ENCODE measurements at places on chromosomes 7 and 10. TPM values are rescaled to one million over a fixed set of nuclear protein-coding genes. Genes with fewer than 3 reads are reported as not detected.
A peak's percentile ranks its signal among the peaks of the same experiment; 100 is the strongest.

- no peak for DNase-seq
- no peak overlapping the region for H3K4me3 ChIP-seq
- H3K27ac ChIP-seq, result no peak overlapping the region
- peaks cover 15% of the 10 kb centered on the region for H3K4me1 ChIP-seq
- H3K36me3 ChIP-seq, result peaks cover 22% of the 10 kb centered on the region
- no peaks in the 10 kb centered on the region for H3K27me3 ChIP-seq
These were observed 19.5 kb downstream of the GLI3 start for GRCh38 chr7:42217548-42217947.

- H3K36me3 ChIP-seq, result peaks cover 7% of the 10 kb centered on the region
- H3K4me1 ChIP-seq, result no peaks in the 10 kb centered on the region
- peaks cover 13% of the 10 kb centered on the region for H3K27me3 ChIP-seq
- no peak overlapping the region for H3K4me3 ChIP-seq
- DNase-seq, result no peak
- no peak overlapping the region for H3K27ac ChIP-seq
These were observed 27.0 kb downstream of the PDGFA start for GRCh38 chr7:492714-493065.

DNA sequence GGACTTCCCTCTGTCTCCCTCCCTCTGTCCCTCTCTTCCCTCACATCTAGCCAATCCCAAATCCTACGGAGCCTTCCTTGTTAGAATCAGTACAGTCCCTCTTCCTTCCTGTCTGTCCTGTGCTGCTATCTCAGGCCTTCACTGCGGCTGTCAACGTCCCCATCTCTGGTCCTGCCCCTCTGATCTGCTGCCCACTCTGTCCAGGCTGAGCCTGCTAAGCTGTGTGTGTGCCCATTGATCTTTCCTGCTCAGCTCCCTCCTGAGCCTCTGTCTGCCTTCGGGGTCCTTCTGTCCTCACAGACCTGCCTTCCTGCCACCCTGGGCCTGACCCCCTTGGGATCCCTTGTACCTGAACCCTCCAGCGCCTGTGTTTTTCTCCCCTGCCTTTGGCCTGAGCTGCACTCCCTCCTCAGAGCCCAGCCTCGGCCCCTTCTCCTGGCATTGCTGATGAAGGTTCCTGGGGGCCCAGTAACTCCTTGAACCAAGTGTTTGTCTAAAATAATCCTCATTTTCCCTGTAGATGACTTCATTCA, 182.1 kb upstream of the SHH start:
- DNase-seq, result no peak
- H3K27me3 ChIP-seq, result no peaks in the 10 kb centered on the region
- H3K4me1 ChIP-seq, result no peaks in the 10 kb centered on the region
- H3K36me3 ChIP-seq, result peaks cover 9% of the 10 kb centered on the region
- no peak overlapping the region for H3K27ac ChIP-seq

GRCh38 chr10:4834898-4835405, 8.9 kb downstream of the AKR1E2 start:
- H3K4me1 ChIP-seq, result peaks cover 4% of the 10 kb centered on the region
- DNase-seq, result no peak
- no peak overlapping the region for H3K27ac ChIP-seq
- peaks cover 2% of the 10 kb centered on the region for H3K27me3 ChIP-seq

DNA sequence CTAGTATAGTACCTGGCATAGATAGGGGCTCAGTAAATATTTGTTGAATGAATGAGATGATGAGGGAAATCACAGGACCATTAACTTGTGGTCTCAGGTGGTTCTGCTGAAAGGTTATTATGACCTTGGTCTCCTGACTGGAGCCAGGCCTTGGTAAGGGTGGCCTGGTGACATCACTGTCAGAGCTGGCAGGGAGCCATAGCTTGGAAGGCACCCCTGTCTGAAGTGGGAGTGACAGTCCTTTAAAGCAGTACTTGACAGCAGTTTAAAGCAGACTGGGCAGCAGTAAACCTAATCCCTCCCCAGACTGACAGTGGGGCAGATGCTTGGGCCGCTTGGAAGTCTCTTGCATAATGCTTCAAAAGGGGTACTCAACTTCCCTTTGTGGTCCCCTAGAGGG, 13.4 kb downstream of the DPCD start:
- peaks cover 3% of the 10 kb centered on the region for H3K36me3 ChIP-seq
- no peak overlapping the region for H3K27ac ChIP-seq
- H3K4me3 ChIP-seq, result no peak overlapping the region
- H3K4me1 ChIP-seq, result no peaks in the 10 kb centered on the region

DNA sequence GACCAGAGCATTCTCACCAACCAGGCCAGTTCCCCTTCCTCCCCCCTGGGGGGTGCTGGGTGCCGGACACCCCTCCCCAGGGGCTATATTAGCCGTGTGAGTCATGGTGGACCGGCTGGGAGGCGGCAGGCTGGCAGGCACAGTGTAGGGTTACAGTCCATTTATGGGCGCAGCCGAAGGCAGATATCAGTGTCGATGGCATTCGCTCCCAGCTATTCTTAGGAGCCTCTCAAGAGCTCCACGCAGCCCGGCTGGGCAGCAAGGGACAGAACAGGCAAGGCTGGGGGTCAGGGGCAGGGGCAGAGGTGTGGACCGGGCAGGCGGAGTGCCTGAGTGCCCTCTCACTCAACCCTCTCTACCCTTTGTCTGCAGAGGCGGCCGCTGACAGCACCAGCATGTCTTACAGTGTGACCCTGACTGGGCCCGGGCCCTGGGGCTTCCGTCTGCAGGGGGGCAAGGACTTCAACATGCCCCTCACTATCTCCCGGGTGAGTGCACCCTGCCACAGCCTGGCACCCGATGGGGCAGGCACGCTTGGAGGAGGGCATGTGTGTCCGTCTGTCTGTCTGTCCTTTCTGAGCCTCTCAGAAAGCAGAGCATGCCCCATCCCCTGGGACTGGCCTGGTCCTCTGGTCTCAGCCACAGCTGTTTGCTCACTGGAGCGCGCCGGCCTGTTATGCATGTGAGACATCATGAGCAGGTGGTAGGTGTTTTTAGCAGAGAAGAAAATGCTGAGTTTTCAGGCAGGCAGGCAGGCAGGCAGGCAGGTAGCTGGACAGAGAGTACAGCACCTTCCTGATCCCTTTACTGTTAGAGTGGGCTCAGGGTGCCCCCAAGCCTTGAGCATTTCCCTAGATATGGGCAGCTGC, at the start of gene LDB3:
Gene LDB3 (plus strand): TSS at position 215 of the 869 bp plus-strand sequence. CDS start 181 bp downstream, at position 396.
- peaks cover 42% of the 10 kb centered on the region for H3K4me1 ChIP-seq
- peak; percentile 36 for DNase-seq
- H3K4me3 ChIP-seq, result peak within 1 kb of the TSS; percentile 51
- H3K27ac ChIP-seq, result peak within 1 kb of the TSS; percentile 61

- DNase-seq, result peak; percentile 61
- no peaks in the 10 kb centered on the region for H3K36me3 ChIP-seq
- H3K27ac ChIP-seq, result peak overlapping the region; percentile 91
- H3K4me1 ChIP-seq, result peaks cover 47% of the 10 kb centered on the region
- H3K27me3 ChIP-seq, result no peaks in the 10 kb centered on the region
These were observed 37.1 kb upstream of the BICC1 start for GRCh38 chr10:58475322-58476277.

GRCh38 chr10:63767138-63767801, 246.1 kb downstream of the REEP3 start:
- H3K4me1 ChIP-seq, result peaks cover 44% of the 10 kb centered on the region
- peak; percentile 40 for DNase-seq
- H3K27ac ChIP-seq, result peak overlapping the region; percentile 64
- H3K36me3 ChIP-seq, result no peaks in the 10 kb centered on the region
- H3K27me3 ChIP-seq, result peaks cover 6% of the 10 kb centered on the region
- H3K4me3 ChIP-seq, result peak overlapping the region; percentile 57

- H3K4me1 ChIP-seq, result no peaks in the 10 kb centered on the region
- H3K36me3 ChIP-seq, result no peaks in the 10 kb centered on the region
- no peak for DNase-seq
- no peak overlapping the region for H3K4me3 ChIP-seq
- no peak overlapping the region for H3K27ac ChIP-seq
- peaks cover 20% of the 10 kb centered on the region for H3K27me3 ChIP-seq
These were observed 8.0 kb upstream of the MBL2 start for GRCh38 chr10:52780391-52781155.

DNA sequence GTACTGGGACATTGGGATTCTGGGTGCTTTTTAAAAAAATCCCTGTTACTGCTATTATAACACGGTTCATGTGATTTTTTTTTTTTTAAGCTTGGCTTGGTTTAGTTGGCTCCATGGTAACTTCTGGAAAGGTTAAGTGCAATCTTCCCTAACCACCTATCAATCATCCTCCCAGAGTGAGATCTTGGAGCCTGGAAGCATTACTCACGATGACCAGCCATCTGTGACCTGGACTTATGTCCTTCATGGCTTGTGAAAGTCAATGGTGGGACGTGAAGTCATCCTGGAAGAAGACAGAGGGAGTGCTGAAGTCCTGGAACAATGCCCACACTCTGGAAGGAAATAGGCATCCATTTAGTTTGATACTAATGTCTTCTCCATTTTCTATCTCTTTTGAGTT, 135.5 kb upstream of the FRMD4A start:
- no peak for DNase-seq
- no peaks in the 10 kb centered on the region for H3K36me3 ChIP-seq

- no peak overlapping the region for H3K4me3 ChIP-seq
- H3K27me3 ChIP-seq, result 0 out of 2 replicates have a peak, but pooled peaks cover 3% of the 10 kb centered on the region
- peaks cover 42% of the 10 kb centered on the region for H3K36me3 ChIP-seq
- H3K4me1 ChIP-seq, result peaks cover 39% of the 10 kb centered on the region
These were observed 52.1 kb downstream of the HDAC9 start for GRCh38 chr7:18547509-18548187.

DNA sequence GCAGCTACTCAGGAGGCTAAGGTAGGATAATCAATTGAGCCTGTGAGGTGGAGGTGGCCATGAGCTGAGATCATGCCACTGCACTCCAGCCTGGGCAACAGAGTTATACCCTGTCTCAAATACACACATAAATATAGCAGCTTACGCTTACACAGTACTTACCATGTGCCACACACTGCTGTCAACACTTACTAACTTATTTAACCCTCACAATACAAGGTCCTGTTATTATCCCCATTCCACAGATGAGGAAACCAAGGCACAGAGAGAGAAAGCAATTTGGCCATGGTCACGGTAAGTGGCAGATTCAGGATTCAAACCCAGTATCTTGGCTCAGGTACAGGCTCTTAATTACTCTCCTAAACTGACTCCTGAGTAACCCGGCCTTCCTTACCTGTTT, 19.1 kb downstream of the DLG5 start:
- no peak for DNase-seq
- H3K4me1 ChIP-seq, result peaks cover 68% of the 10 kb centered on the region
- H3K4me3 ChIP-seq, result no peak overlapping the region
- H3K27me3 ChIP-seq, result peaks cover 2% of the 10 kb centered on the region
- H3K27ac ChIP-seq, result no peak overlapping the region

GRCh38 chr7:104327938-104328295, 486 bp upstream of the LHFPL3 start:
- no peaks in the 10 kb centered on the region for H3K4me1 ChIP-seq
- H3K27me3 ChIP-seq, result no peaks in the 10 kb centered on the region
- H3K4me3 ChIP-seq, result no peak overlapping the region
- DNase-seq, result no peak
- H3K27ac ChIP-seq, result no peak overlapping the region

The HOXA4 gene
- 0.39 TPM for total RNA-seq

The PLEKHS1 gene
- not detected for total RNA-seq

The KMT2E gene
- total RNA-seq, result 37.0 TPM

The CFAP58 gene
- 0.41 TPM for total RNA-seq

The SUMF2 gene
- 135 TPM for total RNA-seq

All from HFFc6 (cell line).